ENCODE measurements at places on chromosomes 3 and 15. TPM values are rescaled to one million over a fixed set of nuclear protein-coding genes. Genes with fewer than 3 reads are reported as not detected.

ZNF662 gene
- polyA plus RNA-seq = not detected

PPARG gene
- polyA plus RNA-seq = not detected

RHO gene
- polyA plus RNA-seq = not detected

STARD9 gene
- 1.3 TPM for polyA plus RNA-seq

DISP2 gene
- polyA plus RNA-seq = 1.1 TPM

CCDC9B gene
- polyA plus RNA-seq = 0.08 TPM

SLC2A2 gene
- not detected for polyA plus RNA-seq

SLCO3A1 gene
- polyA plus RNA-seq = 47.9 TPM

C3orf85 gene
- polyA plus RNA-seq = not detected

FRMD5 gene
- 0.37 TPM for polyA plus RNA-seq

CLRN1 gene
- not detected for polyA plus RNA-seq

RBMS3 gene
- polyA plus RNA-seq = 0.21 TPM

ZPLD1 gene
- not detected for polyA plus RNA-seq

CELSR3 gene
- 0.41 TPM for polyA plus RNA-seq

DNA sequence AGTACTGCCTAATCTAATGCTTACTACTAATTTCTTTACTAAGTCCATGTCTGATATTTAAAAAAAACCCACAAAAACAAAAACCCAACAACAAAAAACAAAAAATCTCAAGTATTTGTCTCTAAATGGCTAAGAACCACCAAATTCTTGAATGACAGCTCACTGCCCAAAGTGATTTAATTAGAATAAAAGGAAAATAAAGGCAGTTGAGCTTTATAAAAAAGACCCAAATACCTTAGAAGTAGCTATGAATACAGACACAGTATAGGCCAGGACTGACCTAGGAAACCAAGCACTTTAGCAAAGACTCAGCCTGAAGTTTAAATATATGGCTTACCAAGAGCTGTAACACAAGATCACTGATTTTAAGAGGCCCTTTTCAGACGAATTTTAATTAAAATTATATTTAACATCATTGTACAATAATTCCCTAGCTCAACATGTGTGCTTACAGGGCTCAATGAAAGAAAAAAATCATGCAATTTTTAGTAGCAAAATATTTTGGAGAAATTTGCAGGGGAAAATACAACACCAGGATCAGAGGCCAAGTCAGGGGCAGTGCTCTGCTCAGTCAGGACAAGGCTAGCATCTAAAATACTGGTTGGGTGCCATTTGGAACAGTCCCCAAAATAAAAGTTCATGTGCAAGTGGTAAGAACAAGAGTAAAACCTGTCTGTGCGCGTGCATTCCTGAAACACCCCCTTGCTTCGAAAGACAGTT, 24.8 kb downstream of the UQCC5 start:
- no peak for DNase-seq

DNA sequence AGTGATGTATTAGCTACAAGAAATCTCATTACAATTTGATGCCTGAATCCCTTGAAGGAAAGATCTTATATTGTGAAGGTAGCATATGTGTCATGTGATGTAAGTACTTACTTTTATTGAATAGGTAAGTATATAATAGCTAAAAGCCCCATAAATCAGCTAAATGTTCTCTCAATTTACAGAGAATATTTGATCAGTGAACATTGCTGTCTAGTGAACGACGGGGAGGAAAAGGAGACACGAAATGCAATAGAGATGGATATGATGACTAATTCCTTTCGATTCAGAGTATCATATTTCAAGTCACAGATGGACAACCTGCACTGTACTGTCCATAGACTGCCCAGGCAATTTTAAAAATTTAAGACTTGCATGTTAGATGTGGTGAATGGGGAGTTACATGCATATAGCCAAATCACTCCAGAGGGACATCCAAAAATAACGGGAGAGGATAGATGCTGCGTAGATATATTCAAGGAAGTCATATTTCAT, 462.1 kb upstream of the CDIN1 start:
- no peak for DNase-seq

DNA sequence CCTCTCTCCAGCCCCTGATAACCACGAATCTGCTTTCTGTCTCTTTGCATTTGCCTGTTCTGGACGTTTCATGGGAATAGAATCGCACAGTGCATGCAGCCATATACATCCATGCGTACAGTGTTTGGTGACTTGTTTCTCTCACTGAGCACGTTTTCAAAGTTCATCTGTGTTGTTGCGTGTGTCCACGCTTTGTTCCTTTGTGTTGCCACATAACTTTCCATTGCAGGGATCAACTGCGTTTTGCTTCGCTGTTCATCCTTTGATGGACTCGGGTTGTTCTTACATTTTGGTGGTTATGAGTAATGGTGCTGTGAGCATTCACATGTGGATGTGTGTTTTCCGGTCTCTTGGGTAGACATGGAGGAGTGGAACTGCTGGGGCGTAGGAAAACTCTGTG, 56.4 kb upstream of the TAMM41 start:
- DNase-seq = no peak

- peak; percentile 64 for DNase-seq
Observed at GRCh38 chr3:172522871-172523818, at the start of gene TNFSF10. Gene TNFSF10 (minus strand): TSS chr3:172523430. CDS start chr3:172523384, 46 bp downstream.

DNA sequence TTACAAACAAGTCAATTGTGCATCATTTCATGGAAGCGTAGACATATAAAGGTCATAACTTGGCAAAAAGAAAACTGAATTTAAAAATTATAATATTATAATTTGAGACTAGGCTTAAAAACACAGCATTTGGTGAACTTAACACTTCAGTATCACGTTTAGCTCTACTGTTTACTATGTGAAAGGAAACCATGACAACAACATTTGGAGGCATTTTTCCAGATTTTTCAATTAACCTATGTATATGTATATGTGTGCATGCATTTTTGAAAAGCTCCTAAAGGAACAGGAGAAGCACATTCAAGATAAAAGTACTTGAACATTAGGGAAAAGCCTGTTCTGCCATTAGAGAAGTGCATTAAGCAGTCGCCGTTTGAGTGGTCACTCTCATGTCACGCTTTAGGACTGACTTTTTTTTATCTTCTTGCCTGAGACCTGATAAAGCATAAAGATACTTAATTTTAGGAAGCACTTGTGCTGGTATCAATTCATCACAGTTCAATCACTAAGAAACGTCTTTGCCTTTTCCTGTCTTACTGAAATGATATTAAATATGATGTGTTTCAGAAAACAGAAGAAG, 156.0 kb downstream of the NAALADL2 start:
- no peak for DNase-seq

GRCh38 chr3:138399766-138400165, 34.6 kb upstream of the ESYT3 start:
- DNase-seq = no peak

GRCh38 chr3:117868766-117869165, 1159.2 kb downstream of the TUSC7 start:
- no peak for DNase-seq

- no peak for DNase-seq
Observed at GRCh38 chr3:177186306-177186705, 11.0 kb downstream of the TBL1XR1 start.

- no peak for DNase-seq
Observed at GRCh38 chr3:158830391-158830790, 28.5 kb downstream of the MFSD1 start.

- no peak for DNase-seq
Observed at GRCh38 chr3:31248563-31248992, 284.1 kb upstream of the STT3B start.

DNA sequence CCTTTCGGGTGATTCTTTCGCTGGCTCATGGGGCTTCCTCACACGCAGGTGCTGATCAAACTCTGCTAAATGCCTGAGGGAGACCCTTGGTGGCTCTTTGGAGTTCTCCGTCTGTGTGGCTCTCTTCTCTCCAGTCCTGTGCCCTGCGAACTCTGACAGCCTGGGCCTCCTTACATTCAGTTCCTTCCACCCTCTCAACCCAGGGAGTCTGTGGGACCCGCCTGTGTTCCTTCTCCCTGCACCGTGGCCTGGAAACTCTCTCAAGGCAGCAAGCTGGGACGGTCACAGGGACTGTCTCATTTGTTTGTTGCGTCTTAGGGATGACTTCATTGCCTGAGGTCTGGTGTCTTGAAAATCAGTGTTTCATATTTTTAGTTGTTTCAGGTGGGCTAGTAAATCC, 37.0 kb upstream of the CORO2B start:
- no peak for DNase-seq

DNA sequence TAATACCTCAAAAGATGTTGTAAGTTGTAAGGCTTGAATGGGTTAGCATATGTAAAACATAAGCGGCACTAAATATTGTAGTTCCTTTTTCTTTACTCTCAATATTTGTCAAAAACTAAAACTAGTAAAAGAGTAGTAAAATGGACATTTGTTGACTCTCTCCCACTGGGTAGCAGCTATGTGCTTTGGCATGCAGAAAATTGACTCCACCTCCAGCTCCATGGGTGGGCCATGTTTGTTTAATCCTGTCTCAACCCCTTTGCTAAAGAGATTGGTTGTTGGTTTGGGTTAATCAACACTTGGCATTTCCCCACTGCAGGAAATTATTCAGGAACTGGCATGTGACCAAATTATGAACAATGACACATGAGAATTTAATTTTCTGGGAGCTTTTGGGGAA, 114.8 kb downstream of the EOMES start:
- DNase-seq = no peak

GRCh38 chr3:108448593-108448992, 61.8 kb downstream of the MYH15 start:
- no peak for DNase-seq

GRCh38 chr15:53110999-53111398, 320.9 kb upstream of the ONECUT1 start:
- no peak for DNase-seq

GRCh38 chr15:41417418-41418195, 712 bp downstream of the RTF1 start:
- DNase-seq = no peak

DNA sequence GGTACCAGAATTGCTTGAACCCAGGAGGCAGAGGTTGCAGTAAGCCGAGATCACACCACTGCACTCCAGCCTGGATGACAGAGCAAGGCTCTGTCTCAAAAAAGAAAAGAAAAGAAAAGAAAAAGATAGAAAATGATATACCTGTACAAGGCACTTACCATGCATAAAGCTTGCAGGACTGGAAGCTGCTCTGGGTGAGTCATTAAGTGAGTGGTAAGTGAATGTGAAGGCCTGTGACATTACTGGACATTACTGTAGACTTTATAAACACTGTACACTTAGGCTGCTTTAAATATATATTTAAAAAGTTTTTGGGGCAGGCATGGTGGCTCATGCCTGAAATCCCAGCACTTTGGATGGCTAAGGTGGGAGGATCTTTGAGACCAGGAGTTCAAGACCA, 99.2 kb downstream of the SLMAP start:
- DNase-seq = no peak

- no peak for DNase-seq
Observed at GRCh38 chr15:36970522-36970921, 129.8 kb downstream of the MEIS2 start.

GRCh38 chr15:51861557-51862359, 32.3 kb downstream of the TMOD3 start:
- peak; percentile 65 for DNase-seq

GRCh38 chr15:47862402-47862801, 145.1 kb downstream of the SEMA6D start:
- no peak for DNase-seq

GRCh38 chr3:119570229-119570628, 9.1 kb upstream of the ADPRH start:
- no peak for DNase-seq

DNA sequence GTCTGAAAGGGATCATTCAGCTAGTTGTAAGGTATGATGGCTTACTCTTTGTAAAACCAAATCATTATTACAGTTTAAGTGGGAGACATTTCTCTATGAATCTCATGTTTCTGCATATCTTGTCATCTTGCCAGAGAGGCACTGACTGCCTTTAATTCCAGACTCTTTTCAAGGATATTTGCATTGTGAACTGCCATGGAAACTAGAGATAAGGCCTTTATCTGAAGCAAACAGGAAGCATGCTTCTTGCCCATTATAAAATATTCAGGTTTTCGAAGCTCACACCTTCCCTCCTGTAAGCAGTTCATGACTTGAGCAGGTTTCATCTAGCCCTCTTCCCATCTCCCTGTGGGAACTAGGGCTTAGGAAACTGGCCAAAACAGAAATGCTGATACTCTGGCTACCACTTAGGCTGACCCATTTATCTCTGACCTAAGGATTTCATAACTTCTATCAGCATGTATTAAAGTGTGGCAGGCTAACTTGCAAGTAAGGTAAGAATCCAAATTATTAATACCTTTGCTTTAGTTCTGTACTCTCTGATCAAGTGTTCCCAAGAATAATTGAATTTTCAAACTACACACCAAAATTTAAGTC, 326.6 kb upstream of the ALCAM start:
- DNase-seq = no peak

GRCh38 chr15:25670621-25671020, 192.5 kb downstream of the ATP10A start:
- no peak for DNase-seq

GRCh38 chr15:63288342-63288741, 10.9 kb downstream of the APH1B start:
- no peak for DNase-seq

- DNase-seq = no peak
Observed at GRCh38 chr3:9497821-9498565, 55.6 kb downstream of the LHFPL4 start.

DNA sequence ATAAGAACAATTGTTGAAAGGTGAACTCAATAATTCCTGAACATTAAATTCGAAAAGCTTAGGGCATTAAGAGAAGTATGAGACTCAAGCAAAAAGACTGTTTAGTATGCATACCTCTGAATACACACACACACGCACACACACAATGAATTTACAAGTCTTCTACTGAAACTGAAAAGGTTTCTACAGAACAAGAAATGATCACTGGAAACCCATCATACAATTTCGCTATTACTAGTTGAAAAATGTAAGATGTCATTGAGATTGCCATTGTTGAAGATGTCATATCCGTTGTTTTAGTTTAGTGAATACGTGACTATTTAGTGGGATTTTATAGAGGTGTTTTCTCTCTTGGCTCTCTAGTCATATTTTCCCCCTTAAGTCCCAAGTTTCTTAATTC, 106.8 kb downstream of the FOXB1 start:
- DNase-seq = no peak

DNA sequence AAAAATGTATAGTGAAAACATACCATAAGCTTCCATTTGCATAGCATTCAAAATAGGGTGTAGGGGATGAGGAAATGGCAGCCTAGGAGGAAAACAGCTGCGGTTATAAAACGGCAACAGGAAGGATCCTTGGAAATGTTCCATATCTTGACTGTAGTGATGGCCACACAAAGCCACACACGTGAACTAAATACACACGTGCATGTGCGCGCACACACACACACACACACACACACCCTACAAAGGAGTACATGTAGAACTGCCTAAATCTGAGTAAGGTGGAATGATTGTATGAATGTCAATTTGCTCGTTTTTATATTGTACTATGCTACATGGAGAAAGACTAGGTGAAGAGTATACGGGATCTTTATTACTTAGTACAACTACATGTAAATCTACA, 3.9 kb upstream of the IREB2 start:
- DNase-seq = no peak

- DNase-seq = no peak
Observed at GRCh38 chr3:144957398-144958101, 985.9 kb downstream of the DIPK2A start.

DNA sequence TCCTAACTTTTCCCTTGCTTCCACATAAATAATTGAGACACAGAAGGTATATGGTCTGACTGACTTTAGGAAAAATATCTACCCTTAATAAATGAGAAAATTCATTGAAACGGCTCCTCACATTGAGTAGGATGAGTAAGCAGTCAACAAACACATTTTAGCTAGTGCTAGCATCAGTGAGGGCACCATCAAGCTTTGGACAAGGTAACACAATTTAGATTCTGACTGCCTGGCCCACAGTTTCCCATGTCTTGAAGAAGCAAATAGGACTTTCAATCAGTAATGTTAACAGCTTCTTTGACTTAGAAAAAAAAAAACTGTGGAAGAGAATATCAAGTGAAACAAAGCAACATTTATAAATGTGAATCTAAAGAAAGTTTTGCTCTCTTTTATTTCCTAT, 70.1 kb upstream of the MBNL1 start:
- DNase-seq = no peak
